NT2/D1 (cell line): ENCODE measurements at places on chromosomes 4 and X.

- DNase-seq, result no peak
Observed at GRCh38 chr4:53777244-53777984, 186.1 kb upstream of the LNX1 start.

DNA sequence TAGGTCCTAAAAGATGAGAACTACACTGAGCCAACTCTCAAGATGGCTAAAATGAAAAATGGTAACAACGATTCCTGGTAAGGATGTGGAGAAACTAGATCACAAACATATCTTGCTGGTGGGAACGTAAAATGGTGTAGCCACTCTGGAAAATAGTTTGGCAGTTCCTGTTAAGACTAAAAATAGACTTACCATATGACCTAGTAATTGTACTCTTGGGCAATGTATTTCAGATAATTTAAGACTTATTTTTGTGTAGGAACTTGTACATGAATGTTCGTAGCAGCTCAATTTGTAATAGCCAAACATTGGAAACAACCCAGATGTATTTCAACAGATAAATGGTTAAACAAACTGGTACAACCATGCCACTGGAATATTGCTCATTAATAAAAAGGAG lies 106.2 kb downstream of the HDAC8 start:
- DNase-seq, result no peak

DNA sequence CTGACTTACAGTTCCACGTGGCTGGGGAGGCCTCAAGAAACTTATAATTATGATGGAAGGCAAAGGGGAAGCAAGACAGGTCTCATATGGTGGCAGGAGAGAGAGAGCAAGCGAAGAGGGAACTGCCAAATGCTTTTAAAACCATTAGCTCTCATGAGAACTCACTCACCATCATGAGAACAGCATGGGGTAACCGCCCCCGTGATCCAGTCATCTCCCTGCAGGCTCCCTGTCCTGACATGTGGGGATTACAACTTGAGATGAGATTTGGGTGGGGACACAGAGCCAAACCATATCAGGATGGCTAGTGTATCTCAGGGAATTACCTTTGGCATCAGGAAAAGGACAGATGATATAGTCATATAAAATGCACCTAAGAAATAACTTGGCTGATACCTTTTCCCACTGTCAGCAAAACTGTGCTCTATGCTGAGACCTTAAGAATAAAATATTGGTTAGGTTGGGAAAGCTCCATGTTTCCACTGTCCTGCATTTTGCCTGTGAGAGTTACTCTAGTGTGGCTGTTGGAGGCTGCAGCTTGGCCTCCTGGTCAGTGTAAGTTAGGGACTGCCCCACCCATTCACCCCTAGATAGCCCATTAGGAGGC lies 110.3 kb downstream of the UCHL1 start:
- DNase-seq, result no peak

- no peak for DNase-seq
Observed at GRCh38 chrX:45696736-45697135, 496.1 kb upstream of the DIPK2B start.

DNA sequence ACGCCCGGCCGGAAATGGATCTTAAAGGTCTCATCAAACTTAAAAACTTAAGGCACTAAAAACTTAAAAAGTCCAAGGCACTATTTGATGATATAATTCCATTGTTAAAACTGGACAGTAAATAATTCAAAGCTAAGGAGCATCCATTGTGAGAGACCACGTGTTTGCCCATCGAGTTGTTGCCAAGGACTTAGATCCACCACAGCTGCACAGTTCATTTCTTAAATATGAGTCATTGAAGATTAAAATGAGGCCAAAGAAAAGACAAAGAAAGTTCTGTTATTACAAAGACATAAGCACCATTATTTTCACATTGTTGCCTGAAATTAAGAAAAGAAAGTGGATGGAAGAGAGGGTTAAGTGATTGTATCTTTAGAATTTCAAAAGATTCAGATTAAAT lies 411.5 kb upstream of the FTHL17 start:
- DNase-seq, result no peak

DNA sequence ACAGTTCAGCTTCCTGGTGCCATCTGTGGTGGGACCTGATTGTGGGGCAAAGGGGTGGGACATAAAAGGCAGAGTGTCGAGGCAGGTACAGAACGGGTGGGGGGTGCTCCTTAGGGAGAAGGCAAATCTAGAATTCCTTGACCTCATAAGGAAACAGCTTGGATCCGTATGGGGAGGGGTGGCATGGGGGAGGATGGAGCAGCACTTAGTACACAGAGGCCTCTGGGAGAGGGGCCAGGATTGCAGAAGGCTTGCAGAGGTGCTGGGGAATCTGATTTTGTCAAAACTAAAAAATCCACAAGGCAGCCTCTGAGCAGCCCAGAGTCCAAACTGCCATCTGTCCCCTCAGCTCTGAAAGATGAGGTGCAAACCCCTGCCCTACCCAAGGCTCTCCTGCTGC lies 2.3 kb upstream of the EMD start:
- DNase-seq, result no peak

GRCh38 chr4:185039508-185040273 lies 21.4 kb downstream of the HELT start:
- no peak for DNase-seq

GRCh38 chr4:87219632-87220093 lies 755 bp downstream of the KLHL8 start:
- DNase-seq, result no peak
